NCI-H187 treated with DMSO at 0.1 percent for 48 hours (cell line): ENCODE measurements at places on chromosomes 6 and 20.

- DNase-seq: no peak
Observed at GRCh38 chr6:113634352-113635163, 222.6 kb upstream of the MARCKS start.

GRCh38 chr6:3867641-3868502 is 18.7 kb downstream of the FAM50B start:
- no peak for DNase-seq

- DNase-seq: no peak
Observed at GRCh38 chr6:41996997-41997396, 53.3 kb upstream of the TAF8 start.

GRCh38 chr6:2820415-2820814 is 21.2 kb downstream of the SERPINB1 start:
- no peak for DNase-seq

DNA sequence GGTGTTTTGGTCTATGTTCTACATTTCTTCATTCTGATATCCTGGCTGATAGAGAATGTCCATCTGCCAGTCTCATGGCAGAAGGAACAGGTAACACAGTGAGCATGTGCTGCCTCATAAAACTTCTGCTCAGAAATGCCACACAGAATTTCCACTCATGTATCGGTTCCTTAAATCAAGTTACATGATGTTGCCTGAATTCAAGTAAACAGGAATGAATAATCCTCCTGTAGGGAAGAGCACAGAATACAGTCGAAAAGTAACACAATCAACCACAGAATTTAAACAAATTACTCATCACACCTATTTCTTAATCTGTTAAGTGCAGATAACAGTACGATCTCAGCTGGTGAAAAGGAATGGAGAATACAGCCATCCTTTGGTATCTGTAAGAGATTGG is 74.7 kb downstream of the FAM217A start:
- DNase-seq: no peak

- DNase-seq: no peak
Observed at GRCh38 chr20:24523661-24524060, 54.2 kb downstream of the SYNDIG1 start.

GRCh38 chr6:9428421-9429172 is 986.3 kb downstream of the TFAP2A start:
- DNase-seq: no peak

- no peak for DNase-seq
Observed at GRCh38 chr6:168269455-168270243, 49.9 kb downstream of the DACT2 start.

DNA sequence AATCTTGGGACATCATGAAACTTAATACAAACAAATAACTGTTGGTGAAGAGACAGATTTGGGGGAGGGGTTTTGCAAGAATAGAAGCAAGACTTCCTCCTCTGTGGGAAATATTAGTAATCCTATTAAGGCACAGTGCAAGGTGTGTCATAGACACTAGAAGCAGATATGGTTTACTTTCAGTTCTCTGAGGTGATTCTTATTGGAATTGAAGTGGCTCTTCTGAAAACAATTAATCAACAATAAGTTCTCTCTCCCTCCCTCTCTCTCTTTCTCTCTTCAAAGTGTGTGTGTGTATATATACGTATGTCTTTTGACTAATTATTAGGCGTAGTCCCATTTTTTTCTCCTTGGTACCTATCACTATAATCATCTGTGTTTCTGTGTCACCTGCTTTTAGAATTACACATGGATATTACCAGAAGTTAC is 99.8 kb downstream of the HIVEP2 start:
- DNase-seq: no peak

- no peak for DNase-seq
Observed at GRCh38 chr20:51029963-51030920, 7.3 kb upstream of the KCNG1 start.

DNA sequence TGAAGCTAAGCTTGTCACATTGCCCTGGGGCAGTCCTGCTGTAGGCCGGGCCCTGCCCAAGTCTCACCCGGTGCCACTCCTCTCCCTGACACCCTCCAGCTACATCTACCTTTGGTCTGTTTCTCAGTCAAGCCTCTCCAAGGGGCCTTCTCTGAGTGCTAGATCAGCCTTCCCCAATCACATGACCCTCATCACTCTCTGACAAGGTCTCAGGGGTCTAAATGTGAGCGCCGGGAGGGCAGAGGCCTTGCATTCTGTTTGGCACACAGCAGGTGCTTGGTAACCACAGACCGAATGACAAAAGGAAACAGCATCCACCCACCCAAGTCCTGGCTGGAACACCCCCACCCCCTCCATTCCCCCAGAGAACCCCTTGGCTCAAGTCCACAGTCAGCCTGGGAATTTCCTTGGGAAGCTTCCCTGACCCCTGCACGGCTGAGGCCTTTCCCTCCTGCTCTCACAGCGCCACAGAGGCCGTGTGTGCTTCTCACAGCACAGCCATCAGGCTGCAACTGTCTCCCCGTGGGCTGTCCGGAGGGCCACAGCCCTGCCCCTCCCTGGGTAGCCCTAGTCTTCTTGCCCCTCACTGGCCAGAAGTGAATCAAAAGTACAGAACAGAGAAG is 32.9 kb downstream of the PKIG start:
- DNase-seq: no peak

DNA sequence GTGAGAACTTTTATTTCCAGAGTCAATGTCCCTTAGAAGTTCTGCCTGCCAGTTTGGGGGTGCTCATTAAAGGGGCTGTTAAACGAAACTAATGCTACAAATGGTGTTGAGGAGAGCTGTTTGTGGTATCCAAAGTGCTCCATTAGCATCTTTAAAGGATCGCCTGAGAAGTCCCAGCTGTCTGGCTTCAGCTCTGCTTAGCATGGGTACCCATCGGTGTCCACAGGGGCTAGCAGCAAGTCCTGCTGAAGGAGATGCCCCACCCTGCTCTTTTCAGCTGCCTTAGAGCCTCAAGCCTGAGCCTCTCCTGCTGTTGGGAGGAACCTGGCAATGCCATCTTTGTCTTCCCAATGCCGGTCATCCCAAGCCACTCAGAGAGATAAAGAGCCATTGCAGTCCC is 111.1 kb downstream of the FOXO3 start:
- no peak for DNase-seq

DNA sequence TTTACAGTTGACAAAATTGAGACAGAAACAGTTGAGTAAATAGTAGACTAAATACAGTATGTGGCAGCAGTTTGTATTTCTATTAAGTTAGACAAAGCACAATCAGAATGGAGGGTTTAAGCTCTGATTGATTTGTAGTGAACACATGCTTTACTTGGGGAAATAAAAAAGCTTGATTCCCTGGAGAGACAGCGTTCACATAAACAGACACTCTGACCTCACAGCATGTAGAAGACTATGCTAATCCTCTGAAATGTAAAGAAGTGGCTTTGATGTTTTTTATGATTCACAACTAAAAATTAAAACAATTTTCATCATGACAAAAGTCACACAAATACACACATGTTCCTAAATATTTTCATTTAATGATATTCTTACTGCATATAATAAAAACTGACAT is 126.9 kb upstream of the FAM83B start:
- no peak for DNase-seq
